NCI-H1105 treated with DMSO at 0.1 percent for 48 hours (cell line): ENCODE measurements at places on chromosomes 2 and 18.

DNA sequence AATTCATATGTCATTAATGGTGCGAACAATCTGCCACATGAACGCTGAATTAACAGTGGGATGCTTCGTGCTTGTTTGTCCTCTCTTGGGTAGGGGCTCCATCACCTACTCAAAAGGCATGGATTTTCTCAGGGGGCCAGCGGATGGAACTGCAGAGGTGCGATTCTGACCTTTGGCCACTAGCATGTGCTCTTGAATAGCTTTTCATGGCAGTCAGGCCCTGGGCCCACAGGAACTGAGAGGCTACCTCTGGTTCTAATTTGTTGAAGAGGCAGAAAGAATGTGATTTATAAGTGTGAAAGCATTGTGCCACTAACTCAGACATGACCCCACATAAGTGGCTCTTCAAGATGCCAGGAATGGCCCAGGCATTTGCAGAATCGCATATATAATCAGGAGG lies 283.2 kb downstream of the INSIG2 start:
- peak; percentile 20 for DNase-seq

DNA sequence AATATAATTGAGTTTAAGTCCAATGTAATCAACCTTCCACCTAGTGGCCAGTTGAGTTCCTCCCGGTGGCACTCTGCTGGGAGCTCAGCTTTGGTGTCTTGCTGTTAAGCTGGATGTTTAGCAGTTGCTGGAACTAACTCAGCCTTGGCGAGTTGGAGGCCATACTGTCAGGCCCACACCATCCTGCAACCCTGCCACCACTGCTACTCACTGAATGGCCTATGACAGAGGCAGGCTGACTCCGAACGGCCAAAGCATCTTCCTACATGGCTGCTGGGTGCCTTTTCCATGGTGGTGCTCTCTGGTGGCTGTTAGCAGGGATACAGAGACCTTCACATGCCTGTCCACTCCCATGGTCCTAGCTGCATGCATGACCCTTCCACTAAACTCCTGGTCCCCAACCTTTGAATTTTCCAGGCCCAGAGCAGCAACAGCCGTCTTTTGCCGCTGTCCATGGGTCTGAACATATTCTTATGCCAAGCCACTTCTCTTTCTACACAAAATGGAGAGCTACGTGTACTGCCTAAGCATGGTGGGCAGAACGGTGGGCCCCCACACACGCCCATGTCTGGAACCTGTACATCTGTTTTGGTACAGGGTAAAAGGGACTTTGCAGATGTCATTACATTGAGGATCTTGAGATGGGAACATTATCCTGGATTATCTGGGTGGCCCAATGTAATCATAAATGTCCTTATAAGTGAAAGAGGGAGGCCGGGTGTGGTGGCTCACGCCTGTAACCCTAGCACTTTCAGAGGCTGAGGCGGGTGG lies 15.0 kb upstream of the TRAF3IP1 start:
- no peak for DNase-seq

DNA sequence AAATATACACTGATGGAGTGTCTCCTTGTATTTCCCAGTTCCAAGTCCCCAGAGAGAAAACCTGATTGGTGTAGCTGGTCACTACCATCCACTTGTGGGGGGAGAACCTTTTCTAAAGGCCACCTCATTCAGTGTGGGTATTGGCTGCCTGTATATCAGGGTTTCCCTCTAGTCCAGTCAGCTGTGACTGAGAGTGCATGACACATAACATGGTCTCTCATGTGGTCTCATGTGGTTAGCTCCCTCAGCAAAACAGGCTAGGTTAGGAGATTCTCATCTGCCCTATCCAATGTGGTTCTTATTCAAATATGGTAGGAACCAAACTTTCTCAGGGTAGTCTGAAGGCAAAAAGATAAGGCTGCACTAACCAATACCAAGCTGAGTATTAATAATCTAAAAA lies 4.1 kb upstream of the GORASP2 start:
- no peak for DNase-seq

DNA sequence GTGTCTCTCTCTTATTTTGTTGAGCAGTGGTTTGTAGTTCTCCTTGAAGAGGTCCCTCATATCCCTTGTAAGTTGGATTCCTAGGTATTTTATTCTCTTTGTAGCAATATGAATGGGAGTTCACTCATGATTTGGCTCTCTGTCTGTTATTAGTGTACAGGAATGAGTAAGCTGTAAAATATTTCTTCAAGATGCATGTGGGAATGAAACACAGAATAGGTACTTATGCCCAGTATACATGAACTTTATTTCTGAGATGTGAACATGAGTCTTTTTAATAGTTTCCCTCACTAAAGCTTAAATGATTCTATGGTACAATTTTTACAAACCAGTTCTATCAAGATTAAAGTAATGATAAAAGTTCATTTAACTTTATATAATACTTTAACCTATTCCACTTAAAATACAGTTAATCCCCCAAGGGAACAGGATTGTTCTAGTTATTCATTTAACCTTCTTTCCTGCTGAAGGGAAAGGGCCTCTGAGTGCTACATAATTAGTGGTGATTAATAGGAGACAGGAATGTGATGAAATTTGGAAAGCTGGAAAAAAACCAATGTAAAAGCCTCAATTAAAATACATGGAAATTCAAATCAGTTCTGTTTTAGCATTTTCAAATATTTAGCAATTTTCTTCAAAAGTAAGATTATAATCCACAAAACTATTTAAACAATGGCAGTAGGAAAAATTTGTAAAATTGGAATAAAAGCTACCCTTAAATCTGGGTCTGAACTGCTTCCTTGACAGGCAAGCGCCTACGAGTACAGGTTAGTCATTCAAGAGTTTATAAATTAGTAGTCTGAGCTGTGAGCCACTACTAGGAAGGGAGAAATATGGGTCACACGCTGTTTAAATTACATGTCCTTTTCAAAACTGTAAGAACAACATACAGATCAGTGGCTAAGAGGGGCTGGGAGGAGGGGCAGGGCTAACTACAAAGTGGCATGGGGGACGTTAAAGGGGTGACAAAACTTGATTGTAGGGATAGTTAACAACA lies 28.9 kb downstream of the SPIRE1 start:
- DNase-seq = no peak

- no peak for DNase-seq
These were observed 120.1 kb upstream of the PKDCC start for GRCh38 chr2:41927581-41928264.

- no peak for DNase-seq
These were observed 1176.5 kb upstream of the TMEFF2 start for GRCh38 chr2:193371200-193371599.

- DNase-seq = no peak
These were observed 223.4 kb downstream of the MYT1L start for GRCh38 chr2:2107627-2108026.

- no peak for DNase-seq
These were observed 79.6 kb downstream of the ADD2 start for GRCh38 chr2:70688427-70688826.

DNA sequence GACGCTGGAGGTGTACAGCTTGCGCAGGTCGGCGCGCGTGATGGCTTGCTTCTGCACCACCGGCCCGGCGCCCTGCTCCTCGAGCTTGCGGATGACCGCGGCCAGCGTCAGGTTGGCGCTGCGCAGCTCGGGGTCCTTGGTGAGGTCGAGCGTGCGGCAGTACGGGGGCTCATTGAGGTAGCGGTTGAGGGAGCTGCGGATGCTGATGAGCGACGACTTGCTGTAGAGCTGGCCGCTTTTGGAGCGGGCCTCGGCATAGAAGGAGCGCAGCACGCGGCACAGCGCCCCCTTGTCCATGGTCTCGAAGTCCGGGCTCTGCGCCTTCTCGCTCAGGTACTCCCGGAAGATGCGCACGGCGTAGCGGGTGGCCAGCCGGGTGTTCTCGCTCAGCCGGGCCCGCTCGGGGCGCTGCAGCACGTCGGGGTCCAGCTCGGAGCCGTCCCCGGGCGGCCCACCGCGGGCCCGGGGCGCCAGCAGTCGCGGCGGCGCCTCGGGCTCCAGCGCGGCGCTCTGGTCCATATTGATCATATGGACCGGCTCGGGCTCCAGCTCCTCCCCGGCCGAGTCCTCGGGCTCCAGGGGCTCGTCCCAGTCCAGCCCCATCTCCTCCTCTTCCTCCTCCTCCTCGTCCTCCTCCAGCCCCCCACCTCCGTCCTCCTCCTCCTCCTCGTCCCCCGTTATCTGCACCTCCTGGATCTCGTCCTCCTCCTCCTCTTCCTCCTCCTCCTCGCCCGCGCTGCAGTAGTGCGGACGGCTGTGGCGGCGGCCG lies 523 bp downstream of the KCTD1 start:
- no peak for DNase-seq

GRCh38 chr2:181241366-181241765 lies 215.8 kb upstream of the ITGA4 start:
- DNase-seq = no peak

- peak; percentile 7 for DNase-seq
These were observed 1329.5 kb upstream of the ZEB2 start for GRCh38 chr2:145849466-145849865.

- no peak for DNase-seq
These were observed 29.2 kb upstream of the MAP4K3 start for GRCh38 chr2:39466311-39466710.

GRCh38 chr2:98854682-98855081 lies 81.3 kb downstream of the CRACDL start:
- DNase-seq = no peak

DNA sequence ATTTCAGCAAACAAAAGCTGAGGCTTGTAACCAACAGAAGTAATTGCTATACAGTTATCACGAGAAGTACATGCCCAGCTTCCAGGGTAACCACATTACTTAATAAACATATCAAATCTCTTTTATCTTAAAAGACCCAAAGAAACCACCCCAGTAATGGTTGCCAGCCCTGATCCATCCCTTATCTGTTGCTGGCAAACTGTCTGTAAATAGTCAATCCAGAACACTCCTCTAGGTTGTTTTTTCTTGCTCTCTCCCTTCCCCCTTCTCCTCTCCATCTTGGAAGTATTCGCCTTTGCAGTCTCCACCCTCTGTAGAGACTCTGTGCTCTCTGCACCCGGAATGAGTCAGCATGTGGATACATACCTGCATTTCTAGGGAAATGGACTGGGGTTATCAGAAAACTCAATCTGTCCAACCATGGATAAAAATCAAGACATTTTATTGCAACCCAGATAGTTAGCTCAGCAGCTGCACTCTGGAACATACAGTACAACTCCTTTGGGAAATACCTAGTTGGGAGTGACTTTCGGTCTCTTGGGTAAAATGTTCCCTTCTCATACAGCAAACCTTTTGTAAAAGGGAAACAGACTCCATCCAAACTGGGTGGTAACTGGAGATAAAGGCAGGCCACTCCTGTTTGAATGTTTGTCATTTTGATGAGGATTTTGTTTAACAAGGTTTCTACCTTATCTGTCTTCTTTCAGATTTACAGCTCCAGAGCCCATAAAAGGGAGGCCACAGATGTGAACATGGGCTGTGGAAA lies 123.5 kb upstream of the FOSL2 start:
- DNase-seq = no peak

DNA sequence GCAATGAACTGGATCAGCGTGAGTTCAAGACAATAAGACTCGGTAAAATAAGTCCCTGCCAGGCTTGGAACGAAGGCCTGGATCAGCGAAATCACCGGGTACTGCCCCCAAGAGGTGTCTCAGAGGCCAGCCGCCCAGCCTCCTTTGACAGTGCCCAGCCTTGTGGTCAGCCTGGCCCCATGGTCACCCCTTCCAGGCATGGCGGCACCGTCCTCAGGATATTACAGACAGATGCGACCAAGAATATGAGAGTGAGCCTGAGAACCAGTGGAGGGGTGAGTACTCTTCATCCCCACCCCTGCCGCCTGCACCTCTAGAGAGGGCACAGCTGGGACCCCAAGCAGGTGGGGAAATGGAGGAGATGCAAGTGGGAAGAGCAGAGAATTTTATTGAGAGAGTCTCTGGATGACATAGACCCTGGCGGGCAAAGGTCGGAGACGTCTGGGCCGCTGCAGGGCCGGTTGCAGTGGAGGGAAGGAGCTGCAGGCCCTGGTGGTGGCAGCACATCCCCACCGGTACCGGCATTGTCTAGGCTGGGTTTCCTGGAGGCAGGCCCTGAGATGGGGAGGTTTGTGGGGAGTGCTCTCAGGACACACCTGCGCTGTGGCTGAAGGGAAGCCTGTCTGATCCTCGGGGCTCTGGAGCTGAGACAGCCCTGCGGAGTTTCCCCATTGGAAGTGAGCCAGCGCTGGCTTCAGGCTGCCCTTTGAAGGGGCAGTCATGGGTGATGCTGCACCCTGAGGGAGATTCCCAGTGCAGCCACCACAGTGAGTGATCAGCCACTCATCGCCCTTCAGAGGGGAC lies 190.0 kb downstream of the SEPTIN10 start:
- DNase-seq = no peak

- DNase-seq = no peak
These were observed 541.0 kb upstream of the ZEB2 start for GRCh38 chr2:145060876-145061275.

DNA sequence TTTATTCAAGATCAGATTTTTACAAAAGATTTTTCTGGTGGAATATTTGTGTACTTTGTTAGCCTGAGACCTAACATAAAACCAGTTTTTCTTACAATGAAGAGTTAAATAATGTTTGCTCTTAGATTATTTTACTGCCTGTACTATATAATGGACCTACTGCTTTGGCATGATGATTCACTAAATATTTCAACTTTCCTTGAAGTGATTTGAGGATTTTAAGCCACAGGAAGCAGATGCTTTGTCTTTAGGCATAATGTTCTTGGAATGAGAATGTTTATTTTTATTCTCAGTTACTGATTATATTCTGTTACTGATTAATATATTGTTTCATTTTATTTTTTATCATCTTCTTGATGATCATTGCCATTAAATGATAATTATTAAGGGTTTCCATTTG lies 175.3 kb upstream of the LRP1B start:
- DNase-seq = no peak

DNA sequence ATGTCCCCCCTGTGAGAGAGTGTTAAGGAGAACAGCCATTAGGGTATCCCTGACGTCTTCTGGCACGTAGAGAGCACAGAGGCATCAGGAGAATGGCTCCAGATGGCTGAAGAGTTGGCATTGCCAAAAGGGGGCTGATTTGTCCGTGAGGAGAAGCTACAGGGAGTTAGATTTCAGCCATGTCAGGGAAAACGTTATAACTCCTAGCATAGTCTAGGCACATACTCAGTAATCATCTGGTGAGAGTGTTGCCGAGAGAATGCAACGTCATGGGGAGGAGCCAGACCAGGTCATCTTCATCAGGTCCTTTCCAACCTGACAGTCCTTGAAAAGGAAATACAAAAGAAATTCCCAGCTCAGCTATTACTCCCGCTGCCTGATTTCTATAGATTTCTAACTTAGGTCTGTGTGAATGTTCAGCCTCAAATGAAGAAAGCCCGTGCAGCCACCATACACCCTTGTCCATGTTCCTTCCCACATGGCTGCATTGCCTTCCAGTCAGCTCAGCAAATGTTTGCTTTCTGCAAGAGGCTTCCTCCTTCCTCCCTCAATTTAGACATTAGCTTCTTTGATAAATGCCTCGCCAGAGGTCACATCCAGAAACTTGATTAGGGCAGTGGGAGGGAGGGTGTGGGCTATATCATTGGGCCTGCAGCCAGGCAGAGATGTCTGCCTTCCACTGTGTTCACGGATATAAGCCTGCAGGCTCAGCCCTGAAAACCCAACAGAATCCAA lies 93.0 kb downstream of the STPG4 start:
- DNase-seq = no peak

DNA sequence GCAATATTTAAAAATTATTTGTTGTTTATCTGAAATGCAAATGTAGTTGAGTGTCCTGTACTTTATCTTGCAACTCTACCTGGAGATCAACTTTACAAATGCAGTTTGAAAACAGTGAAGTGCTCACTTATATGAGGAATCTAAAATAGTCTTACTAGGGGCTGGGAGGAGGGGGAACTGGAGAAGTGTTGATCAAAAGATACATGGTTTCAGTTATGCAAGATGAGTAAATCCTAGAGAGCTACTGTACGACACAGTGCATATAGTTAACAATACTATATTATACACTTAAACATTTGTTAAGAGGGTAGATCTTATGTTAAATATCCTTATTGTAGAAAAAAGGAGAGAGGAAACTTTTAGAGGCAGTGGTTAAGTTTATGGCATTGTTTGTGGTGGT lies 241.9 kb downstream of the BCL11A start:
- no peak for DNase-seq
